Germinal center (tissue), 1 donor: ENCODE measurements at places on chromosomes 4 and X.
A peak's percentile ranks its signal among the peaks of the same experiment; 100 is the strongest.

DNA sequence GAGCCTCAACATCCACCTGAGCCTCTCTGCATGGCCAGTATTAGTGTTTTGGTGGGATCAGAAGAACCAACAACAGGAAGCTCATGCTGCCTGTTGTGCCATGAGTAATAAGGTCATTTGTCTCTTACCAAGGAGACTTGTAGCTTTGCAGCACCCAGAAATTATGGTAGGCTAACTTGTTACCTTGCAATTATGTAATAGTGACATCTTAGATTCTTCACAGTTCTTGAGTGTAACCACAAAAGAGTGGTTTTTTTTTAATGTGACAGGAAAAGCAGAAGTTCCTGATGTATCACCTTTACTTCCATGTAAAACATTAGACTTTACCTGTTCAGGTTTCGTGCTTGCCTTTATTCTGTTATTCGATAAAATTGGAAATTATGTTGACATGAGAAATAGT is 263.9 kb upstream of the CXXC4 start:
- no peak for DNase-seq

- DNase-seq, result no peak
Observed at GRCh38 chr4:76779740-76780459, 118.0 kb downstream of the SOWAHB start.

DNA sequence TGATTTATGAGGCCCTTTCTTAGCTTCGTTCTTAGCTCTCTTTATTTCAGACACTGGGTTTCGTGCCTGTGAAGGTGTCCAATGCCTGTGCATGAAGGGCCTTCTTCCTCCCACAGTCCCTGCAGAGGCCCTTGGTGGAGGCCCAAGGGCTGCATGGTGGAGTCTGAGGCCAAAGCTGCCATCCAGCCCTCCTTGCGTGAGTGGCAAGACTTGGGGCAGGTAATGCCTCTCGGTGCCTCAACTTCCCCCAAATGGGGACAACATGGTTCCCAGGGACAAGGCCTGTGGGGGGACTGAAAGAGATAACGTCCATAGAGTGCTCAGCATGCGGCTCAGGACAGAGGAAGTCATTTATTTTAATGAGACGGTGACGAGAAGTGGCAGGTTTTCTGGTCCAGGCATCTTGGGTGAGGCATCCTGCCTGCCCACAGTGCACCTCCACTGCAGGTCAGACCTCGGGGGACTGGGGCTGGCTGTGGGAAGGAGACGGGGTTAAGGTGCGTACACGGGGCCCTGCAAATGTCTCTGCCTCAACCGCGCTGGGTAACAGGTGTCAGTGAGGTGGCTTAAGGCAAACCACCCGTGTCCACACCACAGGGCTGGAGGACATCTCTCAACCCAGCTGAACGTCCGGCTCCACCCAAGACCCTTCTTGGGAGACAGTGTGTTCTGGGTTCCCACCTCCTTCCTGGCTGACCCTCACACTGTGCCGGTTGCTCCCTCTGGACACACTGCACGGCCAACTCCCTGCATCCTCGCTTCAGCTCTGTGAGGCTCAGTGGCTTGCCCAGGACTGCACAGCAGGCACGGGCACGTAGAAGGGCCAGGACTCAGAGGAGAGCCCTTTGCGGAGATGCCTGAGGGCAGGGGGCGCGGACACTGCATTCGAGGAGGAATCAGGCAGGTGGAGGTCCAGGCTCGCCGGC is 50.5 kb downstream of the PSAPL1 start:
- no peak for DNase-seq

DNA sequence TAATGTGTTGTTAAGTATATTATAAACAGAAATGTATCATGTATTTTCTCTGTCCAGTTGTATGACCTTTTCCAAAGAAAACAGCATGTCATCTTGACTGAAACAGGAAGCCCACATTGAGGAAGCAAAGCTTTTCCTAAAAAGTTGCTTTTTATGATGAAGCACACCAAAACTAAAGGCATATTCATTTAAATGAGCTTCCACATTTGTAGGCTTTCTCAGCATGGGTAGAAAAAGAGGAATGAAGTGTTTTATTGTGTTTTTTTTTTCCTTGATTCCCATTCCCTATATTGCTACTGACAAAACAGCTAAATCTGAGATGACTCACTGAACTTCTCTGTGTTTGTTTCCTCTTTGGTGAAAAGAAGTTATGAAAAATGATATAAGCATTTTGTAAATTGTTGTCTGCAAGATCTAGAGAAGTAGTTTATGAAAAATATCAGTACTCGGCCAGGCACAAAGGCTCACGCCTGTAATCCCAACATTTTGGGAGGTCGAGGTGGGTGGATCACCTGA is 32.5 kb upstream of the FRAS1 start:
- no peak for DNase-seq

DNA sequence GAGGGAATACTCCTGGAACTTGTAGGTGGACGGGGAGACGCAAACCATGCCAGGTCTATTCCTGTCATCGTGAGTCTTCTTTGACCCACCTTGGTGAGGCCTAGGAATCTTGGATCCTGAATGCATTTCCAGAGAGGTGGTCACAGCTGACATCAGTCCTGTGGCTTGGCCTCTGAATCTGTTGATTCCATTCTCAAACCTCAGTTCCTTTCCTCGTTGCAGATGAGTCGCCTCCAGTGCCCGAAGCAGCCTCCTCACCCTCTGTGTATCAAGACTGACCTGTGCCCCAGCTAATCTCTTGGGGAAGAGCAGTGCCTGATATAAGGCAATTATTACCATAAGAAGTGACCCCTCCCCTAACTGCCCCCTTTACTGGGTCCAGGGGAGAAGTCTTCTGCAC is 118.1 kb downstream of the SMIM20 start:
- DNase-seq, result no peak

- no peak for DNase-seq
Observed at GRCh38 chrX:49238735-49239134, 3.5 kb downstream of the CCDC22 start.

DNA sequence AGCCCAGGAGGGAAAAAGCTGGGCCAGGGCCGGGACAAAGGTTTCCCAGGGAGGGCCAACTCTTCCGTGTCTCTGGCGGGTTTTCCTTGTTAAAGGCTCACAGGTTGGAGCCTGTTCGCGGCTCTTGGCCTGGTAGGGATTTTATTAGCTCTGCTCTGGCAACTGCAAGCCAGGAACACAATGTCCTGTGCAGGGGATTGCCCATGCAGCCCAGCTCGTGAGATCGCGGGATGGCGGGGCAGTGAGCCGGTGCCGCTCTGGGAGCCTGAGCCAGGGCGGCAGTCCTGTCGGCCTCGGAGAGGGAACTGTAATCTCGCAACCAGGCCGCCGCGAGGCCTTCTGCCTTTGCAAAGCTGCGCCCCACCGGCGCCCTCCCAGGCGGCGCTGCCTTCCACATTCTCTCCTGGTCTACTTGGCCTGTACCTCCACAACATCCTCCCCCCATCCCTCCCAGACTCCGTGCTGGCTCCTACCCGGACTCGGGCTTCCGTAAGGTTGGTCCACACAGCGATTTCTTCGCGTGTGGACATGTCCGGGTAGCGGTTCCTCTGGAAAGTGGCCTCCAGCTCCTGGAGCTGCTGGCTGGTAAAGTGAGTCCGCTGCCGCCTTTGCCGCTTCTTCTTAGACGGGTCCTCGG is 2.1 kb downstream of the PITX2 start:
- peak; percentile 23 for DNase-seq

DNA sequence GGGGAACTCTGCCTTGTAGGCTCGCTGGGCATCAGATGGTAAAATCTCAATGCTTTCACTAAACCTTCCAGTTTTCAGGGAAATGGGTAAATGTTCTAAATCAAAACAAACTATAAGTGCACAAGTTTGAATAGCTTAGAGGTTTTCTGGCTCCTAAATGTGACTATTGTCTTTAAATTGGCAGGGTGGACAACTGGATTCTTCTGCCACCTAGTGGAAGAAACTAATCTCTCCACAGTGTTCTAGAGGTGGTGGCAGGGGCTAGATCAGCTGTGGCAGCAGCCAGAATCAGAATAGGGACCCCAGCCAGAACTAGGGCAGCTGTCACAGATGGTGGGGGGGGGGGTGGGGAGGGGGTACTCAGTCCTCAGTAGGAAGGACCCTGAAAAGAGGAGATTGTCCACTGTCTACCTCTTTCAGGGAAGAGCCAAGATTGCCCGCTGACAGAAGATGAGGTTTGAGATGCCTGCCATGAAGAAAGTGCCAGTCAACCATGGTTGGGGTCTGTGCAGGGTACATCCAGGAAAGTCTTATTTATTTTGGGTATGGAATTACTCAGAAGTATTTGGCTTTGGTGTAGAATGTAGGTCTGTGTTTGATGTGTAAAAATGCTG is 201.4 kb downstream of the CCNG2 start:
- peak; percentile 55 for DNase-seq

- peak; percentile 7 for DNase-seq
Observed at GRCh38 chr4:174156239-174156826, 127.1 kb downstream of the FBXO8 start.

DNA sequence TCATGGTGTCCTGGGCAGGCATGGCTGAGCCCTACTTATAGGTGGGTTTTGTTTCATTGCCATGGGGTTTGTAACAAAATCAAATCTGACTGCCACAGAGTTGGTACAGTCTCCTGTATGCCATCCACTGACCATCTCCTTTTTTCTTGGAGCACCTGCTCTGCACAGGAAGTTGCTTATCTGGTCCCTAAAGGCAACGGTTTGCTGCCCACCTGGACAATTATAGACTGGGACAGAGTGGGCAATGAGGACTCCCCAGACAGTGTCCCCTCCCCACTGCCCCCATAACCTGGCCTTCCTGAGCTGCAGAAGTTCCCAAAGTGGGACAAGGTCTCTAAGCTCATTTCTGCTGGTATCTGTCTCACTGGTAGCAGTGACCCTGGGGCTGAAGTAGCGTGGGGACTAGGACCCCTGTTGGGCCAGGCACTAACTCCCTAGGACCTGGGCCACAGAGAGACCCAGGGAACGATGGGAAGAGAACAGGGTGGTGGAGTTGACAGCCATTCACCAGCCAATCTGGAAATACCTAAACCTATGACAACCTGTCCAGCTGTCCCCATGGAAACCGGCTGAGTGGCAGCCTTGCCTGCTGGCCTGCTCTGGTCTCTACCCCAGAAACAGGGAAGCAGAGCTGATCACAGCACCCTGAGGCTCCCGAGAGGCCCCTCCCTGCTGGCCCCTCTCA is 64.7 kb downstream of the WFS1 start:
- no peak for DNase-seq

- DNase-seq, result no peak
Observed at GRCh38 chr4:100128338-100128737, 61.9 kb downstream of the DDIT4L start.

DNA sequence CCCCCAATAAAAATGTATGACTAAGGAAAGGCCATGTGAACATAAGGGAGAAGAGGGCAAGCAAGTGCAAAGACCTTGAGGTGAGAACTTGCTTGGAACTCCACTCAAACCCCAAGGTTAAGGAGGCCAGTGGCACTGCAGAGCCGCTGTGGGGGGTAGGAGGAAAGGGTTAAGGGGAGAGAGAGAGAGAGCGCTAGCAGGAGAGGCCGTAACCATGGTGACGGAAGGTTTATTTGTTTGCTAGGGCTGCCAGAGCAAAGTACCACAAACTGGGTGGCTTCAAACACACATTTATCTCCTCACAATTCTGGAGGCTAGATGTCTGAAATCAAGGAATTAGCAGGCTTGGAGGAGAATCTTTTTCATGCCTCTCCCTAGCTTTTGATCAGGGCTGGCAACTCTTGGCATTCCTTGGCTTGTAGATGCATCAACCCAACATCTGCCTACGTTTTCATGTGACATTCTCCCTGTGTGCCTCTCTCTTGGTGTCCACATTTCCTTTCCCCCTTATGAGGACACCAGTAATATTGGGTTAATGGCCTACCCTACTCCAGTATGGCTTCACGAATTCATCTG is 35.2 kb downstream of the SMIM20 start:
- no peak for DNase-seq

DNA sequence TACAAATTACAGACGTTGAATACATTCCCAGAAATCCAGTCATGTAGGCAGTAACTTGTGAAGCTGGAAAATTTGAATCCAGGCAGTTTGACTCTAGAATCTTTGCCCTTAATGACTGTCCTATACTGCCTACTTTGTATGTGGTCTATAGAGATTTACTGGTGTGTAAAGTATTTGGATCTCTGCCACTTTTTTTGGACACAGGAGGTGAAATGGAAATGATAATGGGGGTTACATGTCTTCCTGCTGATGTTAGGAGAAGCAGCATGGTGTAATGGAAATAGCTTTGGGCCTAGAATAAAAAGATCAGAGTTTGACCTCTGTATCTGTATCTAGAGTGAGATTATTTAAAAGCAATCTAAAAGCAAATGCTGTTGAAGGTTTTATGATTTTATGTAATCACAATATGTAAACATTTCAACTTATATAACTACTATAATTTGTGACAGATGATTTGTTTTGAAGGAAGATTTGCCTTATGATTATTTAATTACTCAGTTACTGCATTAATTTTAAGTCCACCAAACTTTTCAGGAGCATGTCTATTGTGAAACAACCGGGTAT is 3.3 kb downstream of the COL4A5 start:
- no peak for DNase-seq

GRCh38 chr4:158722291-158722916 is 792 bp downstream of the PPID start:
- peak; percentile 3 for DNase-seq

DNA sequence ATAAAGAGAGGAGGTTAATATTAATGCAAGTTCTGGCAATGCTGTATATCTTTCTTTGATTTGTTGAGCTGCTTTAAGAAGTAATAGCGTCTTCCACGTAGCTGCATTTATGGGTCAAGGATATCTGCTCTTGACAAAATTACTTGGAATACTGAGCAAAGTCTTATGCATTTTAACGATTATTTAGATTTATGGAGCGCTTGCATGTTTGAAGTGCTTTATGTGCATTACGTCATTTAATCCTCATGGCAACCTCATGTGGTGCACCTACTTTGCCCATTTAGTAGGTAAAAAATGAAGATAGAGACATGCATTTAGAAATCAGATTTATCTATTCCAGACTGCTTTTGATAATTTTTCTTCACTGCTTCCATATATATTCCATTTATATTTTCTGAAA is 46.0 kb downstream of the DTHD1 start:
- no peak for DNase-seq

DNA sequence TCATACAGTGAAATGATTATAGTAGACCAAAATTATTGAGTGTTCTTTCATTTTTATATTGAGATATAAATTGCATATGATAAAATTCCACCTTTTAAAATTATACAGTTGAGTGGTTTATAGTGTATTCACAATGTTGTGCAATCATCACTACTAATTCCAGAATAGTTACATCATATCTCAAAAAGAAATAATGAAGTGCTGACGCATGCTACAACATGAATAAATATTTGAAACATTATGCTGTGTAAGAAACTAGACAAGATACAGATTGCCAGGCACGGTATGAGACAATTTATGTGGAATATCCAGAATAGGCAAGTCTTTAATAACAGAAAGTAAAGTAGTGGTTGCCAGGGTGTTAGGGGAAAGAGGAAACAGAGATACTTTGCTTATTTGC is 871.7 kb downstream of the FAM133A start:
- no peak for DNase-seq

GRCh38 chr4:87423317-87424098 is 1.1 kb downstream of the NUDT9 start:
- DNase-seq, result peak; percentile 8

DNA sequence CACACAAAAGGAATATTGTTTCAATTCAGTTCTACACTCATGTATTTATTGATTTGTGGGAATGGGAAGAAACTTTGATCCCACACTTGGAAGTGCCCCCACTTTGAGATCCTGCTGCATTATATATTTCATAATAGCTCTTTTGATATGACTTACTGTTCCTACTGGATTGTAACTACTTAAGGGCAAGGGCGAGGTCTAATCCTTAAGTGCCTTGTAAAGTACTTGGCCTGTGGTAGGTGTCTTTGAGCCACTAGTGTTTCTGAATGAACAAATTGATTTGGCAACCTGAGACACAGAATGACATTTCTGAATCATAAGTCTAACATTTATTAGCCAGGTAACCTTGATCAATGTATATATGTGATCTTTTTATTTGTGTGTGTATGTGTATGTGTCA is 767.2 kb downstream of the RAB28 start:
- DNase-seq, result no peak
